GM06990 (cell line): ENCODE measurements at places on chromosomes 7 and 10.

DNA sequence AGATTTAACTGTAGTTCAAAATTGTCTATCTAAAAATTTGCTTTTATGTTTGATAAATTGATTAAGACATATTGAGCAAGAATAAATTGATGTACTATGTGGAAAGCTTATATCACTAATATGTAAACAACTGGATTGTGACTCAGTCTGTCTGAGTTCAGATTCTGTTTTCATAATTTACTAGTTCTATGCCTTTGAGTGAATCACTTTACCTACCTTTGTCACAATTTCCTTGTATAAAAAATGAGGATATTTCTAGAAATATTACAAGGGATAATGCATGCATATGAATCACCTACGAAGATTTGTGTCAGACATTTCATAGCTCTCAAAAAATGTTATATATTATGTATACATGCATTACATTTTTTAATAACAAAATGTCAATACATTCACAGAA, 245.1 kb upstream of the ZWINT start:
- no peak for DNase-seq

DNA sequence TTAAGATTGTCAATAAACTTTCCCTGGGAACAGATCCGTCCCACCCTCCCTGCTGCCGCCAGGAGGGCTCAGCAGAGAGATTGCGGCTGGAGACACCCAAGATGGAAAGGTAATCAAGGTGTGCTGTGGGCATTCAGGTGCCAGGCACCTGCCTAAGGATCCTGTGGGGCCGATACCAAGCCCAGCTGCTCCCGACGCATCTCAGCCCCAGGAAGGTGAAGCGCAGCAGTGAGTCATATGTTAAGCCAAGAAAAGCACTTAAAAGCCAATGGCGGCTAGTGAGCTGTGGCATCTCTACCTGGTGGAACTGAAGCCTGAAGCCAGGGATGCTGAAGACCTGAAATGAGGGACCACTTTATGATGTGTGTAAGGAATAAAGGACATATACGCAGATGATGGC, 6.1 kb downstream of the WDR86 start:
- no peak for DNase-seq

- no peak for DNase-seq
Measured at GRCh38 chr10:87760195-87760905, 57.7 kb downstream of the ATAD1 start.

- no peak for DNase-seq
Measured at GRCh38 chr10:63977329-63977923, 456.2 kb downstream of the REEP3 start.

DNA sequence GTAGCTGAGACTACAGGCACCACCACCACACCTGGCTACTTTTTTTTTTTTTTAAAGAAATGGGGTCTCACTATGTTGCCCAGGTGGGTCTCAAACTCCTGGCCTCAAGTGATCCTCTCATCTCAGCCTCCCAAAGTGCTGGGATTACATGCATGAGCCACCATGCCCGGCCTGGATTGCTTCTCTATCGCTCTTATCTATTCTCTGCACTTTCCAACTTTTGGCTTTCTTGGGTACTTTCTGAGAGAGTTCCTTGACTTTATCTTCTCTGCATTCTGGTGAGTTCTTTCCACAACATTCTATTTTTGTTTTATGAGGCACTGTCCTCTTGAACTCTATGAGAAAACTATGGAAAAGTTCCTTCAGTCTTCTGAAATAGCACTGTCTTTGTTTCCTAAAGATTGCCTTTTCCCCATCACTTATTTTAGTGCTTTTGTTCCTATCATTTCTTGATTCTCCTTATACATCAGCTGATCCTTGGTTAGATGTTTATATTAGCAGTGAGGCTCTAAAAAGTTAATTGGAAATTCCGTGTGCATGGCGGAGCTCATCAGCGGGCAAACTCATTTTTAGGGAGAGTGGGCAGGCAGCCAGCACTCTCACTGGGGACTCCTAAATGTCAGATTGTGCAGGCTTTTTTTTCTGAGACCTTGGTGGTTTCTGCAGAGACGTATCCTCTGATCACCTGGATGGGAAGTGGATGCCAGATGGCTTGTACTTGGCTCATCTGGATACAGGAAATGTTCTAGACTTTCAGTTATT, 43.9 kb downstream of the HIP1 start:
- no peak for DNase-seq

GRCh38 chr10:13113544-13113943, 13.6 kb downstream of the OPTN start:
- no peak for DNase-seq

- no peak for DNase-seq
Measured at GRCh38 chr10:4633186-4633585, 192.8 kb upstream of the AKR1E2 start.

DNA sequence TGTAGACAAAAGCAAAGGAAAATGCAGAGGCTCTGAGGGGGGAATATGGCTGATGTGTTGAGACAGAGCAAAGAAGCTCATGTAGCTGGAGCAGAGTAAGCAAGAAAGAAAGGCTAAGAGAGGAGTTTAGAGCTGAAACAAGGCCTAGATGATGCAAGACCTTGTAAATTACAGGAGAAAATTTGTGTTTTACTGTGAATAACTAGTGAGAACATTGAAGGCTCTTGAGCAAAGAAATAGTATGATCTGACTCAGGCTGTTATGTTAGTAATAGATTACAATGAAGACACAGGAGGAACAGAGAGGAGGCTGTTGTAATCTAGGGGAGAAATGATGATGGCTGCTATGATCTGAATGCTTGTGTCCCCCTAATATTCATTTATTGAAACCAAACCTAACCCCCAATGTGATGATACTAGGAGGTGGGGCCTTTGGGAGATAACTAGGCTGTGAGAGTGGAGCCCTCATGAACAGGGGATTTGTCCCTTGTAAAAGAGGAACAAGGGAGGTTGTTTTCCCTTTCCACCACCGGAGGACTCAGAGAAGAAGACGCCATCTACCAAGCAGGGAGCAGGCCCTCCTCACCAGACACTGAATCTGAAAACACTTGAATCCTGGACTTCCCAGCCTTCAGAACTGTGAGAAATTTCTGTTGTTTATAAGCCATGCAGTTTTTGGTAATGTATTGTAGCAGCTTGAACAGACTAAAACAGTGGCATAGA, 394.9 kb downstream of the HTR7 start:
- no peak for DNase-seq

DNA sequence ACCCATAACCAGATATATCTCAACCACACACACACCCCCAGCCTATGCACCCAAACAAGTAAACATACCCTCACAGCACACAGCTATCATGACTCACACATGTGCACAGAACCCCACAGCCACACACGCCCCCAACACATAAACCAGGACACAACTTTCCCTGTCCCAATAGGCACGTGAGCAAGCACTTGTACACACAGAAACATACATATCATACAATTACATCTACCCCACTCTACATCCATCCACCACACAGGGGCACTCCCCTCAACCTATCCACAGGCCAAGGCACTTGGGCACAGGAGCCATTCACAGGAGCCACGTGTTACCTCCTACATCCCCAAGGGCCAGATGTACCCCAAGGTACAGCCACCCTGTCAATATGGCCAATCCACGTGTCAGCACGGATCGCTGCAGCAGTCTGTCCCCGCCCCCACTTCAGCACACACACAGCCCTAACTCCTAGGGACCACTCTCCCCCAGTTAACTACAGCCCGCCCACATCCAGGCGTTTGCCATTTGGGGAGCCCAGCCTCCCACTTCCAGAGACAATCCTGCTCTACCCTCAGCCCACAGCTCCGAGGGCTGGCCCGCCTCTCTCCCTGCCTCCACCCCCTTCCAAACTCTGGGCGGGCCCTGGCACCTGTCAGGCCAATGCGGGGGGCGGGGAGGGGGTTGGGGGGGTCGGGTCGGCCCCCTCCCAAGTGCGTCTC, 163.5 kb downstream of the SH3PXD2A start:
- peak; percentile 67 for DNase-seq

GRCh38 chr10:79374312-79375191, 27.3 kb downstream of the PPIF start:
- DNase-seq = no peak
